Body of pancreas (tissue), 4 donors: ENCODE measurements at places on chromosomes 2 and 18. TPM values are rescaled to one million over a fixed set of nuclear protein-coding genes. Genes with fewer than 3 reads are reported as not detected.

- no peak for DNase-seq
Observed at GRCh38 chr2:51401546-51401945, 369.6 kb upstream of the NRXN1 start.

- no peak for DNase-seq
Observed at GRCh38 chr18:73043611-73044010, 175.8 kb upstream of the NETO1 start.

- no peak for DNase-seq
Observed at GRCh38 chr2:40096360-40096759, 317.3 kb upstream of the THUMPD2 start.

DNA sequence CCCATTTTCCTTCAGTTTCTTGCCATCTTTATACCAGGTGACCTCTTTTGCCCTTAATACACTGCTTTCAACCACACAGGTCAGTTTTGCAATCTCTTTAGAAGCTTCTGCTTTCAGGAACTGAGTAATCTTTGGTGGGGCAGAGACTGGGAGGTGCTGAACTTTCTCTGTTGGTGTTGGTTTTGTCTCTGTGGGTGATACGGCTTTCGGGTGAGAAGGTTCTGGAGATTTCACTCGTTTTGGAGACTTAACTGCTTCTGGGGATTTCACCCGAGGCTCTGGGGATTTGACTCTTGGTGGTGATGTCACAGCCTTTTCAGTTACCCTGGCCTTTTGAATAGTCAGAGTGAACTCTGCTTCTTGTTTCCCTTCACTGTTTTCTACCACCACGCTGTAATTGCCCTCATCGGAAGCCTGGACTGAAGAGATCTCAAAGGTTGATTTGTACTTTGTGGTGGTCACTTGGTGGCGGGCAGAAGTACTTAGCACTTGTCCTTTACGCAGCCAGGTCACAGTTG is 50.4 kb downstream of the PLEKHA3 start:
- DNase-seq, result no peak

DNA sequence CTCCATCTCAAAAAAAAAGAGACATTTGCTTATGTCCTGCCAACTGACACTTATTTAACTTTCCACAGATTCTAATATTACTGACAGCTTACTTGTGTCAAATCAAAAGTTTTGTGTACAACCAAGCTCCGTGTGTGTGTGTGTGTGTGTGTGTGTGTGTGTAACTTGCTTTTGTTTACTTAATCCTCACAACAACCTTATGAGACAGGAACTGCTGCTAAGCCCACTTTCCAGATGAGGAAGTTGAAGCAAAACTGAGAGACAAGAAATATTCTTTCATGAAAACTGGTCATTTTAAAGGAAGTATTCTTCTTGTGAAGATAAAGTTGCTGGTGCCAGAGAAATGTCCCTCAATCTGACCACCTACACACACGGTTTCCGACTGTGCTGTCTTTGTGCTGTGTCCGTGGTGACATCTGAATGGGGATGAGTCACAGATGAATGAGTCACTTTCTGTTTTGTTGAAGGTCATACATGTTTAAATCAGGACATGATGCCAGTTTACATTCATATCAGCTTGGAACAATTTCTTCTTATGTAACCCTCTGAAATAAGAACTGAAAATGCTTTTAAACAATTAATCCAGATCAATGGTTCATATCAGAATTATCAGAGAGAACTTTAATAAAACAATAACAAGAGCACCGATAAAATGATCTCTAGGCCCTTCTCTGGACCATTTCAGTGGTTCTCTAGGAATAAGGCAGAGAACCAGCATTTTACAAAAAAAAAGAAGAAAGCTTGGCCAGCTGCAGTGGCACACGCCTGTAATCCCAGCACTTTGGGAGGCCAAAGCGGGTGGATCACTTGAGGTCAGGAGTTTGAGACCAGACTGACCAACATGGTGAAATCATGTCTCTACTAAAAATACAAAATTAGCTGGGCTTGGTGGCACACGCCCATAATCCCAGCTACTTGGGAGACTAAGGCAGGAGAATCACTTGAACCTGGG is 95.5 kb downstream of the THNSL2 start:
- DNase-seq, result peak; percentile 7

- DNase-seq, result no peak
Observed at GRCh38 chr18:7535436-7536205, 31.5 kb upstream of the PTPRM start.

- DNase-seq, result no peak
Observed at GRCh38 chr2:225948903-225949302, 549.4 kb downstream of the NYAP2 start.

- peak; percentile 36 for DNase-seq
Observed at GRCh38 chr2:237650455-237650850, 23.1 kb downstream of the LRRFIP1 start.

DNA sequence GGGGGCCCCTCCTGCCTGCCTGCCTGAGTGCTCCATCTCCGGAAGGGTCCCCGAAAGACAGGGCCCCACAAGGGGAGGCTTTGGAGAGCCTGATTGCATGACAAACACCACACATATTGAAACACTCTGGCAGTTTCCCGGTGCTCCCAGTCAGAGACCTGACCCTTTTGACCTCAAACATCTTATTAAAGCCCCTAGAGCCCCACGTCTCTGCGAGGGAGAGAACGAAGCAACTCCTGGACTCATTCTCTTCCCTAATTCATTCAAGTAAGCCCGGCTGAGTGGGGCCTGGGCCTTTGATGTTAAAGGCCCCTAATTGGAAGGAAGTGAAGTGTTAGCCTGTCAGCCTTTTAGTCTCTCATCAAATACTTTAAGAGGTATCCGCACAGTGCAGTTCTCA is 335.6 kb downstream of the CYRIA start:
- DNase-seq, result no peak

- DNase-seq, result peak; percentile 54
Observed at GRCh38 chr18:75211953-75212750, 1.6 kb downstream of the TSHZ1 start.

GRCh38 chr18:75408554-75409506 is 18.7 kb downstream of the SMIM21 start:
- DNase-seq, result no peak

- DNase-seq, result no peak
Observed at GRCh38 chr2:38966006-38966405, 76.3 kb downstream of the ARHGEF33 start.

DNA sequence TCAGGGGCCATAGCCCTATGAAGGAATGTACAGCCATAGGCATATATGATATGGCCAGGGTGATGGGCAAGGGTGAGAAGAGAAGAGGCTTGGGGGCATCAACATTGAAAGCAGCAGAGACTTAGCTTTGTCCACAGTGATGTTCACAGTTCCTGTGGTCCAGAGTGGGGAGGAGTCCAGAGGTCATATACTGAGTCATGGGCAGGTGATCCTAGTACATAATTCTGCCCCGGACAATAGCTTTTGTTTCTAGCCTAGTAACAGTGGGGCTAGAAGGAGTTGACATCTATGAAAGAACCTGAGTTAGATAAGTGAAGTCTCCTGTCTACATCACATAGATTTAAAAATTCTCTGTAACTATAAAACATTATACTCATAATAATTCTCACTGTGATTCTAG is 496.3 kb upstream of the TNP1 start:
- DNase-seq, result no peak

DNA sequence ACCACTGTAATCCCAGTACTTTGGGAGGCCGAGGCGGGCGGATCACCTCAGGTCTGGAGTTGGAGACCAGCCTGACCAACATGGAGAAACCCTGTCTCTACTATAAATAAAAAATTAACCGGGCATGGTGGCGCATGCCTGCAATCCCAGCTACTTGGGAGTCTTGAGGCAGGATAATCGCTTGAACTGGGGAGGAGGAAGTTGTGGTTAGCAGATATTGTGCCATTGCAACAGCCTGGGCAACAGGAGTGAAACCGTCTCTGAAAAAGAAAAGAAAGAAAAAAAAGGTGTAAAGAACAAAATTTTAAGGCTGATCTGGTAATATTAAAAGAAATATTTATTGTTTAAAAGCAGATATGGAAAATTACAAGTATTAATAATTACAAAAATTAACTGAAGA is 29.7 kb downstream of the ZNF804A start:
- DNase-seq, result peak; percentile 3

GRCh38 chr2:128494307-128494639 is 175.6 kb upstream of the HS6ST1 start:
- DNase-seq, result no peak

- no peak for DNase-seq
Observed at GRCh38 chr2:133525613-133526529, 42.4 kb downstream of the NCKAP5 start.

GRCh38 chr18:76397631-76398030 is 97.4 kb downstream of the ZNF516 start:
- no peak for DNase-seq

DNA sequence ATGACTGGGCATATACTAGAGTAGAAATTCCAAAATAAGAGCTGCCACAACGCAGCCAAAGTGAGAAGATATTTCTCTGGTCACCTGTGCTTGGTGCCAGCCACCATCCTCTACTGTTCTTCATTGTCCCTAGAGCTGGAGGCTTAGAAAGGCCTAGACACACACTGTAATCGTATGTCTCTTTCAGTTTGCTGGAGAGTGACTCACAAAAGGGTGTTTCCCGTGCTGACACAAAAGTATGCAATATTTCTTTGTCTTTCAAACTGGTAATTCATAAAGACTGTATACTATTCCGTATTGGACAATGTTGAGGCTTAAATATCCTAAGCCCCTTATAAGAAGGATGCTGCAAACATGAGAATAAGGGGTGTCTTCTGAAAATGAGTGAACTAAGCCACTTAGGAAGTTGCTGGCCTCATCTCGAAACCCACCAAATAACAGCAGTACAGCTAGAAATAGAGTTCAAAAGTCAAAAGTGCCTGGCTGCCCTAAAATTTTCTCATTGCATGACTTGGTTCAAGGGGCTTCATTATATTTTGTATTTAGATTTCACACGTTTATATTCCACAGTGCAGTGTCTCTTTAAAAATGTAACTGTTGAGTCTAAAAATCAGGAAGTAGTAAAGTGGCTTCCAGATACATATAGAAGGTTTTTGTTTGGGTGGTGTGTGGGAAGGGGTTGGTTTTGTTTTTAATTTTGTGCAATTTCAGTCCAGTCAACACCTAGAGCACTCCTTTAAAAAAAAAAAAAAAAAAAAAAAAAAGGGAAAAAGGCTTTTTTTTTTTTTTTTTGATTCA is 601.1 kb downstream of the ARHGAP15 start:
- DNase-seq, result no peak

GRCh38 chr2:207423886-207424285 is 105.9 kb upstream of the CREB1 start:
- no peak for DNase-seq

DNA sequence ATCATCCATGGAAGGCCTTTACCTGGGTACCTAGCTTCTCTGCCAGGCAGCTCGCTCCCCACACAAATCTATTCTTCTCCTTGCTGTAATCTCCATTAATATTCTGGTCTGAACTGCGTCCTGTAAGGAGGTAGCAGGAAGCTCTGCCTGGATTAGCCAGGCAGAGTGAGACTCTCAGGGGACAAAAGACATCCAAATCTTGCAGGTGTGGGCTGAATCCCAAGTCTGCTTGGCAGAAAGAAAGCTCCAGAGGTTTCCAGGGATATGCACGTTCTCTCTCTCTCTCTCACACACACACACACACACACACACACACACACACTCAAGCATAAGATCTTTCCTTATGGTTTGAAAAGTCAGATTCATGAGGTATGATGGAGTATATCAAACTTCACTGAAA is 66.5 kb downstream of the THNSL2 start:
- DNase-seq, result no peak

DNA sequence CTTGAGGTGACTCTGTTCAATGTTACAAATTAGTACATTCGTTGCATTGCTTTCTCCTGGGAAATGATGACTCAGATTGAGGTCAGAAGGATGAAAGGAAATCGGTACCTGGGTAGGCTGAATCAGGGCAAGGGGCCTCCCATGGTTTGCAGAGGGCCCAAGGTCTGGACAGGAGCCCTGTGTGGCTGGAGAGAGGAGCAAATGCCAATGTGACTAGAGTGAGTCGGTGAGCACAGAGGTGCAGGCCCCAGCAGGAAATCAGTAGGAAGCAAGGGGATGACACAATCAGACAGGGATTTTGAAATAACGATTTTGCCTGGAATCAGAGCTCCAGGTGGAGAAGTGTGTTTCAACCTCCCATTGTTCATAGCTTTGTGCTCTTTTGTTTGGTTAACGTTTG is 118.9 kb downstream of the CCDC102B start:
- no peak for DNase-seq

DNA sequence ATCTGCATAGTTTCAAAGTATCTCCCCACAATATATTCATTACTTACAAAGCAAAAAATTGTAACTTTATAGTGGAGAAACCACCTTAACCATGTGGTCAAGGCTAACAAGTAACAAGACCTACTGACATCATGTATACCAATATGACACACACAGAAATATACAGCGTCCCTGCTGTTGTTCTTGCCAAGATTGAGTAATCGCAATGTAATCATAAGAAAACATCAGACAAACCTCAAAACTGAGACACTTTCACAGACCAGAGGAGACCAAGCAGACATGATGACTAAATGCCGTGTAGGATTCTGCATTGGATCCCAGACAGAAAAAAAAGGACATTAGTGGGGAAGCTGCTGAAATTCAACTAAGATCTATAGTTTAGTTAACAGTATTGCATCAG is 123.0 kb downstream of the ACAA2 start:
- DNase-seq, result no peak

DNA sequence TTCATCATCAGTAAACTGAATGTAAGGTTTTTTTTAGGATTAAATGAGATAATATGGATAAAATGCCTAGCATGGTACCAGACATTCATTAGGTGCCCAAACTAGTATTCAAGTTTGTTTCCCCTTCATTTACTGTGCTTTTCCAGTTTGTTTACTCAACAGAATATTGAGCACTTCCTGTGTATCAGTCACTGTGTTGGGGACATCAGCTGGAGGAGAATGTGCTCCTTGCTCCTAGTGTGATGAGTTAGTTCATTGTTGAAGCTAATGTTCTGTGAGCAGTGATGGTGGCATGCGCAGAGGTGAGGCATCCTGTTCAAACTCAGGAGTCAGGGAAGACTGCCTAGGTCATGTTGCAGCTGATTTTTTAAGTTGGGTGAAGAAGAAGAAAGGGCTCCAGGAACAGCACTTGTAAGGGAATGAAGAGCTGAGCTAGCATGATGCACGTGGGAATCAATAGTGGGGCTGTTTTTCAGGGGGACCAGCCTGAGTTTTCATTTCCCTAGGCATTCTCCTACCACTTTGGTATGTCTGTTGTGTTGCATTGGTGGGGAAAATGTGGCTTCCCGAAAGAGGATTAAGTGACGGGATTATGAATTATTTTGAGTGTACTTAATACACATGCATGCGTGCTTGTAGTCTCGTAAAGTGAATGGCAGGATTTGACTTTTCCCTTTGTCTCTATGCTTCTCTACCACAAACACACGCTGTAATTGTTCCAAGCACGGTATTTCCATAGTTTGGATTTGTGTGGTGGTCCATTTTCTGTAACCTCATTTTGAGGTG is 23.7 kb downstream of the TTLL4 start:
- no peak for DNase-seq

Gene GALNT5
- total RNA-seq, result 3.1 TPM

Gene DSC2
- total RNA-seq, result 8.9 TPM

Gene TUBB8B
- total RNA-seq, result not detected

Gene DSC1
- total RNA-seq, result not detected

Gene TMEM178A
- 4.9 TPM for total RNA-seq

Gene GPR35
- total RNA-seq, result 3.4 TPM

Gene FLACC1
- 2.3 TPM for total RNA-seq

Gene TGIF1
- 17.1 TPM for total RNA-seq

Gene MCM6
- 1.0 TPM for total RNA-seq

Gene ADD2
- 2.3 TPM for total RNA-seq
